Stimulated activated CD4-positive, alpha-beta T cell treated with anti-CD3 and anti-CD28 coated beads, Interleukin-15, amount 100 ng/mL, for 1 hour (primary cell): ENCODE measurements at places on chromosomes 4 and X.

GRCh38 chrX:7147413-7147977, at the start of gene STS:
Gene STS, plus strand, starts transcription at chrX:7147712. Its CDS starts 105,488 bp downstream, at chrX:7253200.
- peak; percentile 3 for DNase-seq

DNA sequence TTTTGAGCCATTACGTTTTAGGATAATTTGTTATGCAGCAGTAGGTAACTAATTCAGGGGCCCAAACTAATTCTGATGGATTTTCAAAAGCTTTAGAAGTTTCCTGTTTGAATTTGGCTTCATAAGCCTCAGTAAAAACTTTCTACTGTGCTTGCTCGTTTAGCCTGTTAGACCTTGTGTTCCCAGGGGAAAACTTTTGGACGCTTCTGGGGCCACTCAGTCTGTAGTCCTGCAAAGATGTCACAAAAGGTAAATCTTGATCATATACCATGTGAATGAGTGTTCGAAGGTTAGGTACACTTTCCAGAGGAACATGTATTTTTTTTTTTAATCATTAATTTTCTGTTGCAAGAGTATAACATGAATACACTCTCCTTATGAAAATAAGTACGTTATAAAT, 70.7 kb downstream of the SUPT20HL2 start:
- no peak for DNase-seq

DNA sequence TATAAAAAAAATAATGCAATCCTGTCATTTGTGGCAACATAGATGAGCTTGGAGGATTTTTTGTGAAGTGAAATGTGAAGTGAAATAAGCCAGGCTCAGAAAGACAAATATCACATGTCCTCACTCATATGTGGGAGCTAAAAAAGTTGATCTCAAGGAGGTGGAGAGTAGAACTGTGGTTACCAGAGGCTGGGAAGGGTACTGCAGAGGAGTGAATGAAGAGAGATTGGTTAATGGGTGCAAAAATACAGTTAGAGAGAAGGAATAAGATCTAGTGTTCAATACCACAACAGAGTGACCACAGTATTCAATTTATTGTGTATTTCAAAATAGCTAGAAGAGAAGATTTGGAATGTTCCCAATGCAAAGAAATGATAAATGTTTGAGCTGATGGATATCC, 13.4 kb upstream of the ZCCHC18 start:
- DNase-seq, result no peak

DNA sequence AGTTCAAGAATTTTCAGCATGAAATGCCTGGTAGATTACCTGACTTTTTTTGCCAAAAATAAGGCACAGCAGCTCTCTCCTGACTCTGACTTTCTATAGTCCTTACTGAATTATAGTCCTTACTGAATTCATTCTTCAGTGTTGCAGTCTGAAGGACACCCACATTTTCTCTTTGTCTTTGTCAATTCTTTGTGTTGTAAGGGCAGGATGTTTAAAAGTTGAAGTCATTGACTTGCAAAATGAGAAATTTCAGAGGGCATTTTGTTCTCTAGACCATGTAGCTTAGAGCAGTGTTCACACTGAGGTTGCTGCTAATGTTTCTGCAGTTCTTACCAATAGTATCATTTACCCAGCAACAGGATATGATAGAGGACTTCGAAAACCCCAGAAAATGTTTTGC, 168.0 kb downstream of the SOWAHB start:
- no peak for DNase-seq

GRCh38 chr4:48134081-48134480, at the start of gene TXK:
Gene TXK, minus strand, starts transcription at chr4:48134250. Its CDS starts 80 bp downstream, at chr4:48134170.
- DNase-seq, result no peak

GRCh38 chr4:145890689-145891088, 47.9 kb downstream of the ZNF827 start:
- DNase-seq, result no peak
